Fibroblast of lung (primary cell): ENCODE measurements at places on chromosomes 2 and 18. TPM values are rescaled to one million over a fixed set of nuclear protein-coding genes. Genes with fewer than 3 reads are reported as not detected.

CSRNP3 gene
- 0.66 and 0.77 TPM in 2 replicates for total RNA-seq

MYO7B gene
- under 0.01 TPM in 1 of 2 replicates, not detected in the other for total RNA-seq

ABCB11 gene
- total RNA-seq = not detected in 2 replicates

CRIM1 gene
- 135 and 364 TPM in 2 replicates for total RNA-seq

LRP1B gene
- total RNA-seq = under 0.01 TPM in 2 replicates

SELENOI gene
- total RNA-seq = 13.1 and 18.8 TPM in 2 replicates

RAB27B gene
- total RNA-seq = 0.77 and 0.99 TPM in 2 replicates

RALB gene
- 46.2 and 58.3 TPM in 2 replicates for total RNA-seq

IL36B gene
- not detected in 2 replicates for total RNA-seq

EMILIN1 gene
- 187 and 251 TPM in 2 replicates for total RNA-seq

MEP1B gene
- under 0.01 TPM in 2 replicates for total RNA-seq
